Activated naive CD4-positive, alpha-beta T cell treated with anti-CD3 and anti-CD28 coated beads, Interleukin-2, amount 10 ng/mL, durations not matched to agents 7 days and 5 days (primary cell): ENCODE measurements at places on chromosomes 7 and 10.

DNA sequence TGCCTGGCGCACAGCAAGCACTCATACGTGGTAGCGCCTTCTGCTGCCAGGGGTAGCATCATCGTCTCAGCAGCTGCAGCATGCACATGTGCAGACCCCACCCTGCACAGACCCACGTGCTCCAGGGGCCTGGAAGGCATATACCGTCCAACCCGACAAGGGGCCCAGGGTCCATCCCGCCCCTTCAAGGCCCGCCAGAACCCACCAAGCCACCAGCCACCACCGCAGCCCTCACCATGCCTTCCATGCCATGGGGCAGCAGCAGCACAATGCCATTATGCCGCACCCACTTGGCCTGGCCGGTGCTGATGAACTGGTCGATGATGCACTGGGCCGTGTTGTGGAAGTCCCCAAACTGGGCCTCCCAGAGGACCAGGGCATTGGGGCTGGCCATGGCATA lies 22.7 kb downstream of the OGDHL start:
- DNase-seq, result no peak

GRCh38 chr7:124497176-124497575 lies 268.4 kb downstream of the GPR37 start:
- no peak for DNase-seq

GRCh38 chr7:117600911-117601310 lies 121.1 kb downstream of the CFTR start:
- DNase-seq, result no peak

- no peak for DNase-seq
Observed at GRCh38 chr7:135077642-135078041, 70.2 kb upstream of the TMEM140 start.

- no peak for DNase-seq
Observed at GRCh38 chr10:63237396-63237795, 104.3 kb downstream of the NRBF2 start.

- no peak for DNase-seq
Observed at GRCh38 chr7:84144480-84144879, 50.1 kb downstream of the SEMA3A start.

DNA sequence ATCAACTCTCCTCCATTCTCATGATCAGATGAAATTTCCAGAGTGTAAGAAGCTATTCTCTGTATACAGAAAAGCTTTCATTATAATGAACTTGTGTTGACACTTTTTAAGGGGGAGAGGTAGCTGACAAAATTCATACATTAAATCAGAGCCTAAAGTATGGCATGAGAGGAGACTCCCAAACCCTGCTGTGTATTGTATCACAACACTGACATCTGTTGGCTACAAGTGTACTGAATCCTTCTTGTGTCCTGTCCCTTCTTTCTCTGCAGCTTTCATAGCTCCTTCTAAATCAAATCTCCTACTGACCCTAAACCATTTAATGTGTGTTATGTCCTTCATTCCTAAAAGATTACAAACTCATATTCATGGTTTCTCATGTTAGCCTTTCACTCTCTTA lies 70.9 kb downstream of the GCC1 start:
- no peak for DNase-seq

DNA sequence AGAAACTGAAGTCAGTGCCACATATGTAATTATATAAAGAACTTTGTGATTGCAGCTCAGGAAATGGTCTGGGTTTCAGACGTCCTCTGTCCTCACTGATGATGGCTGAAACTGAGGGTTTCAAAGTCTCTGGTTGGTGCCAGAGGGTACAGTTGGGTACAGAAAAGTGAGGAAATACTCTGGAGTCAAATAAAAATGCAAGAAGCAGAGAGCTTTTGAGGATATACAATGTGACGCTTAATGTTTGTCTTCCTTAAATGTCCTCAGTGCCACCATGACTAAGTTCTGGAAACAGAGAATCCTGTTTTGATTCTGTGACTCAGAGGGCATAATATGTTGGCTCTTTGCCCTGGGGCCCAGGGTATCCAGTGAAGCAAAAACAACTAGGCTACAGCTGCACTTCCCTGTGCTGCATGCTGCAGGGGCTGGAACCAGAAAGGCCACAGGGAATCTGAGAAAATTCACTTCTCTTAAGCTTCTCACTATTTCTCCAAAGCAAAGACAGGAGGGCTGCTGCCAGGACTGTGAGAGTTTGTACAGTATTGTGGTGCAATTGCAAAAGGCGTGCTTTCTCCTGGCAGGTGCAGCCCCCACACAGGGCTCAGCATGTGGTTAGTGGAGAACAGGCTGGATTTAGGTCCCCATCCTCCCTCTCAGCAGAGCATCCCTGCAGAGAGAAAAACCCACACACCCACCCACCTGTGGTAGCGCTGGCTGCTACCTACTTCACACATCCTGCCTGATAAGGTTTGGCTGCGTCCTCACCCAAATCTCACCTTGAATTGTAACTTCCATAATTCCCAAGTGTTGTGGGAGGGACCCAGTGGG lies 169.5 kb upstream of the SVIL start:
- DNase-seq, result no peak

DNA sequence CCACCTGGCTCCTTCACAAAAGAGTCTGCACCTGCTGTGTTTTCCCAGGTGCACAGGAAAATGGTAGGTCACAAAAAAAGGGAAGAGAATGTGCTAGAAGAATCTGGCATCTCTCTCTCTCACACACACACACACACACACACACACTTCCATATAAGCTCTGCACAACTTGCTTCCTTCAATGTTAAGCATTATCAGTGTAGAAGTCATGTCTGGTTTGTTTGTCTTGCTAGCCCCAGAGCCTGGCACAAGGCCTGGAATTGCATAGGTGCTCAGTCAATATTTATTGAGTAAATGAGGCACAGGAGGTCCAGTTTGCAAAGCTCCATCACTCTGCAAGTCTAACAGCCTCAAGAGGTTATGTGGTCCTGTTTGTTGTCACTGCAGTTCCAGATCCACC lies 867.3 kb upstream of the AUTS2 start:
- no peak for DNase-seq

GRCh38 chr10:61810263-61810662 lies 91.2 kb upstream of the ARID5B start:
- no peak for DNase-seq

- no peak for DNase-seq
Observed at GRCh38 chr10:16989826-16990293, 139.8 kb downstream of the CUBN start.

DNA sequence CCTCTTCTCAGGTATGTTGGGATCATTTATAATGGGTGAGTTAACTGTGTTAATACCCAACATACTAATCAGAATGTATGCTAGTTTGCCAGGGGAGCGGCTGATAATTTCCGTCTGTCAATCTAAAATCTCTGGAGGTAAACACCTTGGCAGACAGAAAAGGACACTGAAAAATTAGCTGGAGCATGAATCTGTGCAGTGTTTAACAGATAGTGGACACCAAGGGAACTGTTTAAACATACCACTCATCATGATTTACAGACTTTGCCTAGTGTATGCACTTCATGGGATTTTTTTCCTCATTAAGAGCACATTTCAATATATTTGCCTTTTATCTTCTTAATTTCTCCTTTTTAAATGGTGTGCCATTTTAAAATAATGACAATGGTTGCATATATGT lies 68.2 kb downstream of the SLC13A1 start:
- no peak for DNase-seq

DNA sequence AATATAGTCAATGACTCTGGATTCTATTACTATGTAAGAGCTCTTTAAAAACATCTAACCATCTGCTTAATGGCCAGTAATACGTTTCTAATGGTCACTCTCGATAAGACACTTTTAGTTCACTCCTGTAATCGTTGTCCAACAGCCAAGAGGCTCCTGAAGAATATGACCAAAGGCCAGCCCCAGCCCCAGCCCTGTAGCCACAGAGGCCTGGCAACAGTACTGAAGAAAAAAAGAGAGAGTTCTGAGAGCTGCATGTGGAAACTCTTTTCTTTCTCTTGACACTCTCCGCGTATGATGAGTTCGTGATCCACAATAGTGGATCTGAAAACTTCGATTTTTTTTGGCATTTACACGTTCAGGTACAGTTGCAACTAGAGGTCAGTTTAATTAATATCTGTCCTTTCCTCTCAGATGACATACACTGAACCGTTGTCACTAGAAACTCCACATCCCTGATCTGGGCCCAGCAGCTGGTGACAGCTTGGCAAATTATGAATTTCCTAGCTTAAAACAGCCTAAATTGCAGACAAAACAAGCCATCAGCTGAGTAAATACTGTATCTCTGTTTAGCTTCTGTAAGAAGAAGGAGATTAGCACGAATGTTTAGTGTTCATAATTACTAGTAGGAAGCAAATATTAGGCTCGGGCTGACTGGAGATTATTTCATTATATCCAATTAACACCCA lies 456.7 kb downstream of the LRMDA start:
- DNase-seq, result no peak

- DNase-seq, result no peak
Observed at GRCh38 chr10:129628823-129629222, 161.8 kb downstream of the MGMT start.

- DNase-seq, result no peak
Observed at GRCh38 chr10:96645191-96645721, 58.4 kb upstream of the TM9SF3 start.

DNA sequence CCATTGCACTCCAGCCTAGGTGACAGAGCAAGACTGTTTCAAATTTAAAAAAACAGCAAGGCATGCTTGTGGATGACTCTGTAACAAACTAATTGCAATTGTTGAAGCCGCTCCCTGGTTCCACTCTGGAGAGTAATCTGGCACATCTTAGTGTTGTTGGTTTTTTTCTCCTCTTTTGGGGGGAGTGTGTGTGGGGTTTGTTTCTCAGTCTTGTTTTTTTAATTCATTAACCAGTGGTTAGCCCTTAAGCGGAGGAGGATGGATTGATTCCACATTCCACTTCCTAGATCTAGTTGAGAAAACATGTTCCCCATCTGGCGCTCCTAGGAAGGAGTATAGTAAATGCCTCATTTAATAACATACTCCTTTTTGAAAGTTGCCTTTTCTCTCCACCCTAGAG lies 8.6 kb upstream of the ZNF713 start:
- DNase-seq, result no peak

DNA sequence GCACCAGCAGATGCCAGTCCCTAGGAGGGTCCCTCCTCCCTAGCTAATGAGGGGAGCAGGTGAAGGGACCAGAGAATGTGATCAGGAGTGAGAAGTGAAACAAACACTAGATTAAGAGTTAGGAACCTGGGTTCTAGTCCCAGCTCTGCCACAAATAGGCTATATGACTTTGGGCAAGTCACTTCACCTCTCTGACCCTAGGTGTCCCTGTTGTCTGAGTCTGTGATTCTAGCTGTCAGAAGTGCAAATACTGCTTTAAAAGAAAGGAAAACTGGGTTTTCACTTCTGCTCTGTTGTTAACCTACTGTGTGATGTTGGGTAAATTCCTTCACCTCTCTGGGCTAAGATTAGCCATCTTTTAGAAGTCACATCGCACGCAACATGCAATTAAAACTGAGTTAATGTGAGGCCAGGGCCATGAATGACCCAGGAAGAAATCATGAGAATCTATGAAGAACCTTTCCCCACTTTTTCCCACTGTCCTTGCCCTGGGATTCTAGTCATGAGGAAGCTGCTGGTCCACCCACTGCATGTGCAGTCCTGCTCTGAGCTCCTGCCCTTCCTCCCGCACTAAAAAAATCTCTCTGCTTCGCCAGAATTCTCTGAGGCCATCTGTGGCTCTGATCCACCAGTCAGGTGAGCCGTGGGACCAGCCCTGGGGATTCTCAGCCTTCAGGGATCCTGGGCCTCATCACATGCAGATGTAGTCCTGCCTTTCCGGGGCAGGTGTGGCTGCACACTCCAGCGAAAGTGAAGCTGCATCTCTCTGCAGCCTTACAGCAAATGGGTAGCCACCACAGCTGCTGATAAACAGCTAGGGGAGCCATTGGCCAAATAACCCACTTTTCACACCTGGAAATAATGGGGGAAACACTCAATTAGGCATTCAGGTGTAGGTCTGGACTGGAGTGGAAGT lies 181.7 kb downstream of the PLXNA4 start:
- peak; percentile 59 for DNase-seq

GRCh38 chr7:28330384-28331070 lies 81.8 kb upstream of the CREB5 start:
- DNase-seq, result no peak

DNA sequence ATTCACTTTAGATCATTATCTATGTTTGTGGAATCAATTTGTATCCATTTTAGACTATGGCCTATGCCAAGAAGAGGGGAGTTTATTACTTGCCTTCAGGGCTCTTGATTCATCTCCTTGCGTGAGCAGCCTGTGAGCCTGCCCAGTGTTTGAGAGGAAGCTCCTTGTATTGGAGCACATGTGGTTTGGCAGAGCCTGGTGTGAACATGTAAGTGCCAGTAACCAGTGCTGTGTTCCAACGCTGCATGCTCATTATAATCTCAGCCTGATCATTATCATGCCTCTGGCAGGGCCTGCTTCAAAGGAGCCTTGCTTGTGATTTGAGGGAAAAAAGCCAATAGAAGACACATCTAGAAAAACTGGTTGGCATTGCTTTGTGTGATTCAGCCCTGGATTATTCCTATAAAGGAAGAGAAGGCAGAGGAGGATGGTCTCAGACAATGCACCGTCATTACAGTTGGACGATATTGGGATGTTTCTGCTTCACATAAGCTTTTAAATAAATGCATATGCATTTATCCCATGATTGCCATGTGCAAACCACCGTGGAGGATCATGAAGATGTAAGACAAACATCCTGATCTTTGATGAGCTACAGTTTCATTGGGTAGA lies 203.4 kb upstream of the AHR start:
- DNase-seq, result no peak

DNA sequence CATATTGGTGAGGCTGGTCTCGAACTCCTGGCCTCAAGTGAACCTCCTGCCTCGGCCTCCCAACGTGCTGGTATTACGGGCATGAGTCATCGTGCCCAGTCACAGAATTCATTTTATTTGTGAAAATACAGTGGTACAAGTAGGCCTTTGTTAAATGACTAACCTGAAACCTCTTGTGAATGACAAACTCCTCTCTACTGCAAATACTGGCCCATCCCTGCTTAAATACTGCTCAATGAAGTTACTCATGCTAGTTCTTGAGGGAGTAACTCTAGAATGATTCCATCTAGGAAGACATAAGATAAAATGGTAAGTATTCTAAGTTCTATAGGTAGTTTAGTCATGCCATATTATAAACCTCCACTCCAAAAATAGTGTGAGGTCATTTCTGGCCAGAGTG lies 80.7 kb downstream of the UBE2H start:
- no peak for DNase-seq

DNA sequence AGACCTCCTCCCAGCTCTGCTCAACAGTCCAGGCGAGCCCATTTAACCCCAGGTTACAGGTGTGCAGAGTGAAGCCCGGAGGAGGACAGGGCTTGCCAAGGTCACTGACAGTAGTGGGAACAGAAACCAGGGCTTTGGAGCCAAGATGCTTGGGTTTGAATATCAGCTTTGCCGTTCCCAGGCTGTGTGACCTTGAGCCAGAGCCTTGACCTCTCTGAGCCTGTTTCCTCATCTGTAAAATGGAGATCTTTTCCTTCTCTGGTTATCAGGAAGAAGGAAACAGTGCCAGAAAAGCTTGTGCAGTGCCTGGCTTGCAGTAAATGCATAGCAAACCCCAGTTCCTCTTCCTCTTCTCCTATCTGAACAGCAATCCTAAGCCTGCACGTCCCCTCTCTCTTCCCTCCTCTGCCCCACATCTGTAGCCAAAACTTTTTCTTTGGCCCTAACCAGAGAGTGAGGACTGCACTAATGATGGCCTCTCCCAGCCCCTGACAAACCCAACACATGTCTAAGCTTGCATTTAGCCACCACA lies 21.4 kb upstream of the MLXIPL start:
- no peak for DNase-seq

- no peak for DNase-seq
Observed at GRCh38 chr7:124208173-124208572, 175.3 kb upstream of the TMEM229A start.
